ENCODE measurements at places on chromosomes 4 and X. TPM values are rescaled to one million over a fixed set of nuclear protein-coding genes. Genes with fewer than 3 reads are reported as not detected.

The FMR1NB gene
- polyA plus RNA-seq, result not detected

- no peaks in the 10 kb centered on the region for H3K36me3 ChIP-seq
- no peak for DNase-seq
- H3K4me3 ChIP-seq, result no peak overlapping the region
- H3K4me1 ChIP-seq, result no peaks in the 10 kb centered on the region
- H3K27ac ChIP-seq, result no peak overlapping the region
- peaks cover 4% of the 10 kb centered on the region for H3K27me3 ChIP-seq
Measured at GRCh38 chrX:9729171-9729885, 36.3 kb downstream of the GPR143 start.

DNA sequence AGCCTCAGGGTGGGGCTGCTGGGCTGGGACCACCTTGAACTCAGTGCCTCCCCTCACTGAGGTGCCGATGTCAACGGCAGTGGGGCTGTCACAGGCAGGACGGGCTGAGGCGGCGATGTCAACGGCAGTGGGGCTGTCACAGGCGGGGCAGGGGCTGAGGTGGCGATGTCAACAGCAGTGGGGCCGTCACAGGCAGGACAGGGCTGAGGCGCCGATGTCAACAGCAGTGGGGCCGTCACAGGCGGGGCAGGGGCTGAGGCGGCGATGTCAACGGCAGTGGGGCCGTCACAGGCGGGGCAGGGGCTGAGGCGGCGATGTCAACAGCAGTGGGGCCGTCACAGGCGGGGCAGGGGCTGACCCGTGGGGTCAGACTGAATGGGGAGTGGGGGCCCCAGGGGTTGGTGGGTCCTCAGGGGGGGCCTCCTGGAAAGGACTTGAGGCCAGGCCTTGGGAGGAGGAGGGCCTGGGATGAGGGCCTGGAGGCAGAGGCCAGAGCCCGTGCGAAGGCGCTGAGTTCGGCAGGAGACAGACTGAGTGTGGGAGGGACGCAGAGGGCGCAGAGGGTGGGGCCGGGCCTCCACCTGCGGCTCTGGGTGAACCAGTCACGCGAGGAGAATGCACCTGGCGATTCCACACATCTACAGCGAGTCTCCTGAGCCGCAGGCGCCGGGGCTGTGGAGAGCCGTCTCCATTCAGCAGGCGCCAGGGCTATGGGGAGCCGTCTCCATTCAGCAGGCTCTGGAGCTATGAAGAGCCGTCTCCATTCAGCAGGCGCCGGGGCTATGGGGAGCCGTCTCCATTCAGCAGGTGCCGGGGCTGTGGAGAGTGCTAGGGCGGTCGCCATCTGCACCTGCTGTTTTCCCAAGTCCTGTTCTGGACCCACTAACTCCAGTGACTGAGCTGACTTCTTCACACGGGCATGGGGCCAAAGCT is 22.9 kb downstream of the ATP5ME start:
- no peak overlapping the region for H3K27ac ChIP-seq
- peaks cover 3% of the 10 kb centered on the region for H3K27me3 ChIP-seq
- DNase-seq, result no peak
- no peaks in the 10 kb centered on the region for H3K36me3 ChIP-seq
- H3K4me1 ChIP-seq, result no peaks in the 10 kb centered on the region
- no peak overlapping the region for H3K4me3 ChIP-seq

DNA sequence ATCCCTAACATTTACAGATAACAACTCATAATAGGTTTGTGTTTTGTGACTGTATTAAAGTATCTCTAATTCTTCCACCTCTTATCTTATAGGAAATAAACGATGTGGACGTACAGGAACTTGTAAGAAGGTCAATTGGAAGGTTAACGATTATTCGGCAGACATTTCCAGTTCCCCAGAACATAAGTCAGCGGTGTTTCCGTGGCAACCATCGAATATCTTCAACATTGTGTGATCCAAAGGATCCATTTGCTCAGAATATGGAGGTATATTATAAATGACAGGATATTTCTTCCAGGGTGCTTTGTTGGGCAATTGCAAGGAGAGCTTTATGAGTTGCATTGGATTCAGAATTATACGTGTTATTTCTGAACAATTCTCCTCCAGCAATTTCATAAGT is 611.9 kb upstream of the ATOH1 start:
- no peaks in the 10 kb centered on the region for H3K4me1 ChIP-seq
- no peak overlapping the region for H3K4me3 ChIP-seq
- no peak for DNase-seq
- no peaks in the 10 kb centered on the region for H3K27me3 ChIP-seq
- no peak overlapping the region for H3K27ac ChIP-seq

The TCP11X2 gene
- not detected for polyA plus RNA-seq

The PNMA3 gene
- polyA plus RNA-seq, result not detected

DNA sequence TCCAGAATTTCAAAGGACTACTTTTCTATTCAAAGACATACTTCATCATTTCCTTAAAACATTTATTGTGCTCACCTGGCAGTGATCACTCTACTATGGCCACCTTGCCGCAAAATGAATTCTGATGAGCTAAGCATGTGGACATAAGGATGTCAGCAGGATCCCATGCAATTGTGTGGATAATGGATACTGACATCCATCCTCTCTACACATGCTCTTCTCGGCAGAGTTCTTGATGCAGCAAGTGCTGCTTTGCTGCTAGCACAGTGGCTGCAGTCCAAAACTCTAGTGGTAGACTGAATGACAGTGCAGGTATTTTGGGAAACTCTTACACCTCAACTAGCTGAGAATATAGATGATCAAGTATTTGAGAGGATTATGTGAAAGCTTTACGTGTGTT is 168.0 kb downstream of the BANK1 start:
- no peak overlapping the region for H3K4me3 ChIP-seq
- H3K36me3 ChIP-seq, result no peaks in the 10 kb centered on the region
- no peak overlapping the region for H3K27ac ChIP-seq
- DNase-seq, result no peak
- H3K4me1 ChIP-seq, result no peaks in the 10 kb centered on the region

DNA sequence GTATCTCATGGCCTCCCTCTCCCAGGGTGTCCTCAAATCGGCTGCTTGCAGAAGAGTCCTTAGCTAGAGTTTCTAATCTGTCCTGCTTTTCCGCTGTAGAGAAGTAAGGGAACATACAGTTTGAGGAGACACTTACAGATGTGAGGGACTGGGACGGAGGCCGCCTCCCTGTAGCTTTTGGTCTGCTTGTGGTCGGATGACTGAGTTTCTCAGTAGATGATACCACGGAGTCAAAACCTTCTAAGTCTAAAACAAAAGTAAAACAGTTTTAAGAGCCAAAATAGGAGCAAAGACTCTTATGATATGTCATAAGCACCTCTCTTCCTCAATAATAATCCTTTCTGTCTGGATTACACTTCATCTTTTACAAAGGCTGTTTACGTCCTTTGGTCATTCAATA is 34.5 kb upstream of the MAP3K15 start:
- H3K27ac ChIP-seq, result peak overlapping the region; percentile 47
- H3K27me3 ChIP-seq, result peaks cover 2% of the 10 kb centered on the region
- H3K4me1 ChIP-seq, result peaks cover 38% of the 10 kb centered on the region
- no peak overlapping the region for H3K4me3 ChIP-seq
- H3K36me3 ChIP-seq, result peaks cover 4% of the 10 kb centered on the region
- no peak for DNase-seq
